Renal pelvis (tissue), 12 donors: ENCODE measurements at places on chromosomes 7 and 10. TPM values are rescaled to one million over a fixed set of nuclear protein-coding genes. Genes with fewer than 3 reads are reported as not detected.

DNA sequence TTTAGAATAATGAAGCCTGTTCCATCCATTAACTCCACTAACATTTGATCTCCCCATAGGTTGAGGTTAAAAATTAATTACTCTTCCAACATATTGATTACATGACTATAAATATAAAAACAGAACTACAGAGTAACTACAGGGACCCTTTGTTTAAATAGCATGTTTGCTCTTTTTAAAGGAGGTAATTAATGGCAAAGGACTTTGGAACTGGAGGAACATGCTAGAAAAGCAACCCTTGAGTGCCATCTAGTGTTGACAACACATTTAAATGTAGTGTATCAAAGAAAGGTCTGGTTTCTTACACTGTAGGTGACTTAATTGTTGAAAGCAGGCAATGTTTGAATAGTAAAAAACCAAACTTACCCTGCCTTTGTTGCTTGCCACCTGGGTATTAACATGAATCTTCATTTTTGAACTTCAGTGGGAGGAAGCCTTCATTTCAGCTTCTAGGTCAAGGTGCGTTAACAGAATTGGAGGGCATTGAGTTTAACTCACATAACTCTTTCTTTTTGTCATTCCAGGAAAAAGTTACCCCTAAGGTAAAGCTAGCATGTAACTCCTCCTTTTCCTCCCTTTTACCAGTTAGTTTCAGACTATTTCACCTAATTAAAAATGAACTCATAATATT is 52.6 kb upstream of the CAPZA2 start:
- peak; percentile 68 for DNase-seq

GRCh38 chr10:132606536-132607316 is 69.1 kb downstream of the INPP5A start:
- DNase-seq = peak; percentile 66

Gene ADAM8
- 4.0 TPM for polyA plus RNA-seq

- no peak for DNase-seq
These were observed 277.4 kb downstream of the PARD3 start for GRCh38 chr10:34537629-34538231.

GRCh38 chr10:113304726-113305125 is 248.1 kb upstream of the HABP2 start:
- DNase-seq = no peak

- no peak for DNase-seq
These were observed 15.2 kb downstream of the MYO1G start for GRCh38 chr7:44963364-44964290.

Gene TUBAL3
- 0.16 TPM for polyA plus RNA-seq

GRCh38 chr7:24899905-24900304 is 80.1 kb downstream of the OSBPL3 start:
- DNase-seq = no peak

DNA sequence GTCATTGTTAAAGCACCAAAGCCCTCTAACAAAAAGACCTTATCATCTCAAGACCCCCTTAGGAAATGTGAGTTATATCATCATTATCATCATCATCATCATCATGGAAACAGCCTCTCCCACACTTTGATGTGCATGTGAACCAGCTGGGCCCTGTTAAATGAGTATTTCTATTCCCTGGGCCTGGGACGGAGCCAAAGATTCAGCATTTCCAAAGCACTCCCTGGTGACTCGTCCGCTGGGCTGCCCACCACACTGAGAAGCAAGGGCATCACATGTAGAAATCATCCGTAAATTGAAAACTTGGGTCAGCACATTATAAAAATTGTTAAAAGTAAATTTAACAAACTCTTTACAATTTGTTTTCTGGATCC is 88.6 kb downstream of the PTPRN2 start:
- no peak for DNase-seq

GRCh38 chr10:113169111-113169510 is 219.1 kb downstream of the TCF7L2 start:
- DNase-seq = no peak

Gene PKD2L1
- 0.47 TPM for polyA plus RNA-seq

DNA sequence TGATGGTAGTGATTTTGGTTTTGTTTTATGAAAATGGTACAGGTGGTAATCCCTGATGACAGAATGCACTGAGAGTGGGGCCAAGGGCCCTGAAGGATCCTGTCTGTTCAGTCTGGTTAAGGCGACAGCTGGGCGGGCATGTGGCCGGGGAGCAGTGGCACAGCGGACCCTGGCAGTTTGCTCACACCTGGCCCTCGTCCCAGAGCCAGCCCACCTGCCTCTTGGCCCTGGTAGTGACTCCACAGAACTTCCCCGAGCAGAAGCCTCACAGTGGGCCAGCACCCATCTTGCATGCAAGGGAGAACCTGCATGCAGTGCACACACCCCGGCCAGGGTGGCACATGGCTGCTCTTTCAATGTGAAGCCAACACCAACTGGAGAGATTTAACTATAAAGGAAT is 82.8 kb downstream of the ALOX5 start:
- no peak for DNase-seq

- DNase-seq = no peak
These were observed 13.6 kb upstream of the MYL7 start for GRCh38 chr7:44154703-44155102.

Gene CAMK1D
- polyA plus RNA-seq = 9.2 TPM

GRCh38 chr10:1560535-1561192 is 176.7 kb downstream of the ADARB2 start:
- no peak for DNase-seq

Gene CXCL12
- polyA plus RNA-seq = 373 TPM

GRCh38 chr10:123488436-123488835 is 177.7 kb upstream of the GPR26 start:
- DNase-seq = no peak

DNA sequence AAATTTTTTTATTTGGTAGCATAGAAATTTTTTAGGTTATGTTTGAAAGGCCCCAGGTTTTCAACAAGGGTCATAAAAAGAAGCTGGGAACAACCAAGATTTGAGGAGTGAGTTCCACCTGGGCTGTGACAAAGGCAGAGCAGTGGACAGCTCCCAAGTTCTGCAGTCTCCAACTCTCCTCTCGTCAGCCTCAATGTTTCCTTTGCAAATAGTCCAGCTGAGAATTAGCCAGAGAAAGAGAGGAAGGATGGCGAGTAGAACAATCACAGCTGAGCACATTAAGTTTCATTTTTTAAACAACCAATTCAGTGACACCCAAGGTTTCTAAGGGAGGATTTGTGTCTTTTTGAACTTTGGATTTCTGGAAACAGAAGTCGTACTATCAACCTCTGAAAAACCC is 143.2 kb downstream of the NRCAM start:
- DNase-seq = no peak

Gene TSPAN14
- polyA plus RNA-seq = 97.3 TPM

DNA sequence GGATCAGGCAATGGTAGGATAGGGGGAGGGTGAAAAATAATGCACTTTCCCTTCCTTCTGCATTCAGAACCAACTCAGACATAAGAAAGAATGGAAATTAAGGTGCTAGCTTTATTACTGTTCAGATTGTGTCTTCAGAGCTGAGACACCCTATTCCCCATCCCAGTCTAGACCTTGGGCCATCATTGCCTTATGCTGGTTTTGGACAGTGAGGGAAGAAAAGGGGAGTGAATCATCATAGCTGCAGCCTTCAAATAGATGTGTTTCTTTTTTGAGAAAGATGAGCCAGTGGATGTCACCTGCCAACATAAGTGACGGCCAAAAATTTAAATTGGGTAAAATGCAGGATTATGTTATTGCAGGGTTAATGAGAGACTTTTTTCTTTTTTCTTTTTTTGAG is 27.0 kb upstream of the TOMM7 start:
- no peak for DNase-seq

DNA sequence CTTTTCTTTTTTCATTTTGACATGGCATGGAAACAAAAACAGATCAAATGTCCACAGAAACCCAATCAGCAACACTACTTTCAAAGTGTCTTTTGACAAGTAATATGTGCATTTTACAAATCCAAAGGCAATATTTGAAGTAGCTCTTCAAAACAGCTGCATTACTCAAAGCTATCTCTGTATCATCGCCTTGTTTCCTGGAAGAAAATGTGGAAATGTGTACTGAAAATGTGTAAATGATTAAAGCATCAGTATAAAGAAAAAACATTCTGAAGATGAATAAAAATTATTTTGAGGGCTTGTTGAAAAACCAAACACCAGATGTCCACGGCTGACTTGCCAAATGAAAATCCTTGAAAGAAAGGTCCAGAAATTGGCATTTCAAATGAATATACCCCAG is 16.5 kb upstream of the ITGB8 start:
- DNase-seq = no peak

Gene PRF1
- polyA plus RNA-seq = 0.41 TPM

- no peak for DNase-seq
These were observed 12.0 kb downstream of the SUFU start for GRCh38 chr10:102515724-102516123.

- no peak for DNase-seq
These were observed 172.4 kb downstream of the SEMA3E start for GRCh38 chr7:83476511-83477050.

Gene C10orf88
- 21.1 TPM for polyA plus RNA-seq

GRCh38 chr10:36808625-36809362 is 316.6 kb upstream of the ANKRD30A start:
- no peak for DNase-seq

Gene METTL2B
- 19.5 TPM for polyA plus RNA-seq

DNA sequence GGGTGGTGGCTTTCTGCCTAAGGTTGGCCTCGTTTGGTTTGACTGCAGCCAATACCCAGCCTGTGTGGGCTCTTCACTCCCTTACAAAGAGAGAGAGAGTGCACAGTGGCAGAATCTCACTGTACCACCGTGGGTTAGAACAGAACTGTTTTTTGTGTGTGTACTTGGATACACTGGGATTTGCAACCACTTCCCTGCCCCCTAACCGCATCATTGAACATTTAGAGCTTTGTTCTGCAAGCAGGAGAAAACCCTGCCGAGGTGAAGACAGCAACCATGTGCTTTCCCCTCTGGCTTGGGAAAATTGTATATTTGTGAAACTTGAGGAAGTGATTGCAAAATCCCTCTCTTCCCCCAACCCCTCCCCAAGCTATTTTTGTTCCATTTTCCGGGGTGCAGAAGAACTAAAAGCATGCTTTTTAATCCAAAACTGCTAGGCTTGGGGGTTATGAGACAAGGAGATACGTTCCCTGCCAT is 201.2 kb downstream of the TCF7L2 start:
- DNase-seq = no peak

DNA sequence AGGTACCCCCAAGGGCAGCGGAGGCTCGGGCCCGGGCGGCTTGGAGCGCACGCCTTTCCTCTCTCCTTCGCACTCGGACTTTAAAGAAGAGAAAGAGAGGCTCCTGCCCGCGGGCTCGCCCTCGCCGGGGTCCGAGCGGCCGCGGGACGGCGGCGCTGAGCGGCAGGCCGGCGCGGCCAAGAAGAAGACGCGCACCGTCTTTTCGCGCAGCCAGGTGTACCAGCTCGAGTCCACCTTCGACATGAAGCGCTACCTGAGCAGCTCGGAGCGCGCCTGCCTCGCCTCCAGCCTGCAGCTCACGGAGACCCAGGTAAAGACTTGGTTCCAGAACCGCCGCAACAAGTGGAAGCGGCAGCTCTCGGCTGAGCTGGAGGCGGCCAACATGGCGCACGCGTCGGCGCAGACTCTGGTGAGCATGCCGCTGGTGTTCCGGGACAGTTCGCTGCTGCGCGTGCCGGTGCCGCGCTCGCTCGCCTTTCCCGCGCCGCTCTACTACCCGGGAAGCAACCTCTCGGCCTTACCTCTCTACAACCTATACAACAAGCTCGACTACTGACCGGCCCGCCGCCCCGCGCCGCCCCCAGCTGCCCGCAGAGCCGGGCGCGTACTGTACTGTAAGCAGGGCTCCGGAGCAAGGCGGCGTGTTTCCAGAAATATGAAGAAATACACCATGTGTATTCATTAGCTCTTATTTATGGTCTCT is 1.8 kb downstream of the HMX2 start:
- DNase-seq = no peak

DNA sequence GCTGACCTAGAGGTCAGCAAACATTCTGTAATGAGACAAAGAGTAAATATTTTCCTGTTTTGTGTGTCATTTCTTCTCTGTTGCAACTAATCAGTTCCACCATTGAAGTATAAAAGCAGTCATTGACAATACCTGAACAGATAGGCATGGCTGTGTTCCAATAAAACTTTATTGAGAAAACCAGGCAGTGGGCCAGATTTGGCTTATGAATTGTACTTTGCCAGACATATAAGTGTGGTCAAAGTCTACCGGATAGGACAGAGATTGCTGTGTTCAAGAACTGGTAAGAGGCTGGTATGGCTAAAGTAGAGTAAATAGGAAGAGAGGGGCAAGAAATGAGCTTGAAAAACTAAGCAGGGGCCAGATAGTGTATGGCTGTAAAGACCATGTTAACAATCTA is 38.3 kb upstream of the TAC1 start:
- DNase-seq = no peak

Gene TLX1
- polyA plus RNA-seq = not detected

DNA sequence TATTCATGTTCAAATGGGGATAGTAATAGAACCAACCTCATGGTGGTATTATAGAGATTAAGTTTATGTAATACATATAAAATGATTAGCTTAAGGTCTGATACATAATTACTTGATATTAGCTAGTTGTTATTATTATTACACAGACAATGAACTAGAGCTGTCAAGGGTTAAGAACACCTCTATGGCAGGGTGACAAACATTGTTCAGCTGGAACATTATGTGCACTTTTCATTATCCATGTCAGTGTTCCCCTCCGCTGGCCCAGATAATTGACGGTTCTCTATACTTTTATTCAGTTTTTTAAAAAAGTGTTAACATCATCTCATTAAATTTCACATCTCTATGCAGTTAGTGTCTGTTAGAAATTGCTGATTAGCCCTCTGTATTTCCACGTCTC is 142.1 kb downstream of the CDK14 start:
- no peak for DNase-seq

- no peak for DNase-seq
These were observed 788.4 kb upstream of the SORCS1 start for GRCh38 chr10:107952649-107953556.

GRCh38 chr7:156464339-156464738 is 176.2 kb upstream of the RNF32 start:
- DNase-seq = no peak

DNA sequence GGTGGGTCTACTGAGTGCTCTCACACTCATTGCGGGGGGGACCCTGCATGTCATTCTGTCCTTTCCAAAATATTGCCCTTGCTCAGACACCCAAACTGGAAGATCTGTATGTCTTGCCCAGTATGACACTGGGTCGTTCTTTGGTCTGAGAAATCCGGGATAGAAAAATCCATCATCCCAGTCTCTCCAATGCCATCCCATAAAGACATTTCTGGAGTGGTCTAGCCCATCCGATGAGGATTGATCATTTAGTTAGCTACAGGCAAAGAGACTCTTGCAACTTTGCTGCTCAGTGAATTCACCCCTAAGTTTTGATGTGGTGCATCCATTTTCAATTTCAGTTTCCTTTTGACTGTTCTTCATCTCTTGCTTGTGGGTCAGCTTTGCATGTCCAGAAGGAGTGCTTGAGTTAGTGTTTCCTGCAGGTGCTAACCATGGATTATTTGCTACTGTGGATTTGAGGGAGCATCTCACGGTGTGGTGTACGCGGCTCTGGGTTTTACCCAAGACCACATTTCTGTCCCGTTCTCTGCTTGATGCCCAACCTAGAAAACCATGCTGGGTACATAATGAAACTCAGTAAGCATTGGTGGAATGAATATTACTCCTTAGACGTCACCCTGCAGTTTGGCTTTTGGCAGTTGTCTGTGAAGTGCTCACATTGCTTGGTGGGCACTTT is 247.0 kb upstream of the MKI67 start:
- DNase-seq = no peak

GRCh38 chr7:13898957-13899670 is 90.4 kb downstream of the ETV1 start:
- no peak for DNase-seq
